Neural crest cell (in vitro differentiated cells): ENCODE measurements at places on chromosomes 5 and 9.
A peak's percentile ranks its signal among the peaks of the same experiment; 100 is the strongest.

- DNase-seq: peak; percentile 36
Measured at GRCh38 chr9:97039514-97039860, 545 bp upstream of the CTSV start.

GRCh38 chr5:38607930-38608564 lies 51.6 kb upstream of the LIFR start:
- no peak for DNase-seq

DNA sequence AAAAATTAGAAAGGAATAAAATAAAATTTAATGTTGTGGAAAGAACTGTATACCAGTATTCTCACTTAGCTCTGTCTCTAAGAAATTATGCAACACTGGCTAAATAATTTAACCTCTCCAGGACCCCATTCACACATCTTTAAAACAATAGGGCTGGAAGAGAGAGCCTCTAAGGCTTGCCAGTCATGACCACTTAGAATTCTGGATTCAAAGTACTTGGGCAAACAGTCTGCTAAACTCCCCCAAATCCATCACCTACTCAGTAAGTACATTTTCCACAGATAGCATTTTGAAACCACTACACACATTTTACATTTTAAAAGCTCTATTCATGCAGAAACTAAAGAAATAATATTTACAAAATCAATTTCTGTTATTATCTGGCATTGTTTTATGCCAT lies 291.7 kb downstream of the TMEM167A start:
- DNase-seq: no peak

DNA sequence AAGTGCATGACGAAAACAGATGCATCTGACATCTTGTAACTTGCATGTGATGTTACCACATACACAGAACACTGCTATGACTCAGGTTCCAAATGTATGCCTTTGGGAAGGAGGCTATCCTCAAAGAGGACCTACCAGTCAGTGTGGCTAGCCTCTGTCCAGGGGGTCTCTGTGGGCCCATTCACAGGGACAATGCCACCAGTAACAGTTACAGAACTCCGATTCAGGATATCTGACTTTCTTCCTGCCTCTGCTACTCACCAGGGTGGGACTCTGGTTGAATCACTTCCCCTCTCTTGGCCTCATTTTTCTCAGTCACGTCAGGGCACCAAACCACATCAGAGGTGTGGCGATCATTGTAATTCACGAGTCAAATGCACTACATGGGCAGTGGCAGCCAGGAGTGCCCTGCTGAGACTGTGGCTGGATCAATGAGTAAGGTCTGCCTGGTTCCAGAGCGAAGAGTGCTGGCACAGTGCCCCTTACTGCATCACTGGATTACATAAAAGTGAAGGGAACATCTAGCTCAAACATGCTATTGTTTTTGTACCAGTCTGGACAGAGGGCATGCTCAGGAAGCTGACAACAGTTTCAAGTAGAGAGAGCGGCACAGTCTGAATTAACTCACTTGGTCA lies 13.2 kb downstream of the ATOX1 start:
- no peak for DNase-seq

GRCh38 chr9:121929893-121930875 lies 162.9 kb downstream of the TTLL11 start:
- peak; percentile 20 for DNase-seq

GRCh38 chr5:161498531-161498930 lies 48.0 kb downstream of the GABRB2 start:
- DNase-seq: no peak

- DNase-seq: no peak
Measured at GRCh38 chr5:37437711-37438110, 58.6 kb downstream of the WDR70 start.

DNA sequence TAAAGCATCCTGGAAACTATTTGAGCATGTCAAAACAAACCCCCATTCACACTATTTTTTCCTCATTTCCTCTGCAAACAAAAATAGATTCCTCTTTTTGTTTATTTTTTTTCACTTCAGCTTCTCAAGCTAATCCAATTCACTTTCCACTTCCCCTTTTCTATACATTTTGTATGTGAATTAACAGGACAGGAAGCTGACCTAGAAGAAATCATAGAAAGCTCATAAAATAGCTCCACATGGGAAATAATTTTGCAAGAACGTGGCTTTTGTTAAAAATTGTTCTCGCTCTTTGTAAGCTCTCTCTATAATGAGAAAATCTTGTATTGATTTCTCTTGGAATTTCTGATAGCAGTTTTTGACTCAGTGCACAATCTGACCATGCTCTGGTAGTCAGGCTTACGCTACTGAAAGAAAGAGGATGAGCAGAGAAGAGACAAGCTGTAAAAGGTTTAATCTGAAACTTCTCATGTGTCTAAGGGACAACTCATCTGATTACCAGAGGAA lies 215.8 kb downstream of the ADAMTS12 start:
- DNase-seq: no peak

- DNase-seq: no peak
Measured at GRCh38 chr5:34616651-34617050, 39.5 kb upstream of the RAI14 start.

DNA sequence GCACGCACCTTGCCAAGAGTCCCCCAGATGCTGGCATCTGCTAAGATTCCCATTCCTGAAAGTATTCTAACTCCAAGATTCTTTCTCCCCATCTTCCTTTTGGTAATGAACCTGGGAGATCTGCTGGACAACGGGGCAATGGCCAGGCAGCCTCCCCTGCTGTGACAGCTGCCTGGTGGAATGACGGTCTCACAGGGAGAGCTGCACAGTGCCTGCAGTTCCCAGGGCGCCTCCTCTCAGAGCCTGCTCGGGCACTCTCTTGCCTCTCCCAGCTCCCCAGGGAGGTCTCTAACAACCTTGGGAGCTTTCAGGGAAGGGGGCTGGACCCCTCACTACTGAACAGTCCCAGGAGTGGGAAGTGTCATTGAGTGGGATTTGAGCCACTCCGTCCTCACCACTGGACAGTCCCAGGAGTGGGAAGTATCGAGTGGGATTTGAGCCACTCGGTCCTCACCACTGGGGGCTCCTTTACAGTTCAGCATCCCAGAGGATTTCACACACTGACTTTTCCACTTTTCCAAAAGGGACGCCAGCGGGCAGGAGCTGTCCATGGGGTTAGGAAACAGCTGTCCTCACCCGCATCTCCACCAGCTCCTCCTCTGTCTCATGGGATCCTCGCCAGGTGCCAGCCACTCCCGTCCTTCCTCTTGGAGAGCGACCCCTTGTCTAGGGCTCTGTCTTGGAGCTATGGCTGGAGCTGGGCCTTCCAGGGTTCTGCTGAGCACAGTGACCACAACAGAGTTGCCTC lies 65.7 kb downstream of the ADAMTS2 start:
- no peak for DNase-seq

DNA sequence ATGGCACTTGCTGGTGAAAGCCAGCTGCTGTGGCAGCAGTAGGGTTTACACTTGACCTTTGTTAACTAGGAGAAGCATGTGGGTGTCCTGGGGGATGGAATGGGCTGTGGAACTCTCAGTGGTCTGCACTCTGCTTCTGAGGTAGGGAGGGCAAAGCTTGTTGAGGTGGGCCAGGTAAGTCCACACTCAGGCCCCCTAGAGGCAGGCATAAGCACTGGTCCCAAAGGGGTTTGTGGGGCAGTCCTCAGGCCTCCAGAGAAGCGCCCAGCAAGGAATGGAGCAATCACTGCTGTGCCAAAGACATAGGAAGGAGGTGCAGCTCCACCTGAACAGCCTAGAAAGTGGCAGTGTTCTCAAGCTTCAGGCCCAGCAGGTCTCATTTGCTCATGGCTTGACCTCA lies 34.7 kb downstream of the INSL4 start:
- no peak for DNase-seq

- DNase-seq: no peak
Measured at GRCh38 chr5:58122157-58122556, 337.7 kb downstream of the PLK2 start.

DNA sequence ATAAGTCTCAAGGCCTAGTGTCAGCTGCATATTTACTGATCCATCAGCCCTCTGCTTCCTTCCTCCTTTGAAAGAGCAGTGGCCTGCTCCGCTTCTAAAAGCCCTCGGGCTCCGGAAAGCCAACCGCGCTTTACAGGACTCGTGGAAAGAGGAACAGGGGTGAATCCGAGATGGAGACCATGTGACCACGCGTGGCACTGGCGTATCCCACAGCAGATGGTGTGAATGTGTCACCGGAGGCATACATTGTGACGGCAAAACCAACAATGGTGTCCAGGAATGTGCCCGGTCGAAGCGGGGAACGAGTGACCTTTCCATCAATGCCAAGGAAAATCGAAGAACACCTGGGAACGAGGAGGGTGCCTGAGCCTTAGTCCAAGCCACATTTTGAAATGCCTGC lies 484.6 kb downstream of the SPATA31A7 start:
- DNase-seq: no peak

DNA sequence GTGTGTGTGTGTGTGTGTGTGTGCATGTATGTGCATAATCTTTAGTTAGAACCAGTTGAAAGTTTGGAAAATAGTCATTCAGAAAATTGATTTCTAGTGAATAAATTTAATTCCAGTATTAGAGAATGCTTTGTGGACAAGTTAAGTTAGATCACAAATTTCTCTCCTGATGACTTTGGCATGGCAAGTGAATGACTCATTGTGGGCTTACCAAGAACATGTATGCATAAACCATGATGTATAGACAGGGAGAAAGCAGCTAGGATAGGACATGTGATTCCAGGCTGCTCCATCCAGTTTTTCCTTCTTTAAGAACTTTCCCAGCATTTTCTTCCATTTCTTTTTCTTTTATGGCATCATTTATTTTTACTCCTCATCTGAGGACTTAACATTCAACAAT lies 85.7 kb upstream of the SGCD start:
- DNase-seq: no peak

GRCh38 chr9:19114680-19115270 lies 12.1 kb upstream of the HAUS6 start:
- no peak for DNase-seq

GRCh38 chr9:4298255-4299004 lies 1.4 kb downstream of the GLIS3 start:
- peak; percentile 4 for DNase-seq

- no peak for DNase-seq
Measured at GRCh38 chr5:3489239-3489843, 106.3 kb upstream of the IRX1 start.

- DNase-seq: no peak
Measured at GRCh38 chr9:94507531-94508258, 47.2 kb upstream of the PCAT7 start.

DNA sequence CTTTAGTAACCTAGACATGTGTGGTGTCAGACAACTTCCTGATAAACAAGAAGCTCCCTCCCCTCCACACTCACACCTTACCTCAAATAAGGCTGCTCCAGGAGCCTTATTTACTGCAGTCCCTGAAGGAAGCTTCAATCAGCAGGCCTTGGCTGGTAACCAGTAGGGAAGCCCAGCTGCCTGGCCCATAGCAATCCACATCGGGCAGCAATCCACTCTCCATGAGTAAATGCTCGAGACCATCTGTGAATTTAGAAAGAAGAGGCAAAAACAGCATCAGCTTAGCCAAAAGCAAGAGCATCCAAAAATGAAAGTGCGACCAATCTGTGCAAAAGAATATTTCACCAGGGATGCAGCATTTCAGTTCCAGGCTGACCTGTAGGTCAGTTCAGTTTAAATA lies 213.3 kb upstream of the TUSC1 start:
- no peak for DNase-seq

DNA sequence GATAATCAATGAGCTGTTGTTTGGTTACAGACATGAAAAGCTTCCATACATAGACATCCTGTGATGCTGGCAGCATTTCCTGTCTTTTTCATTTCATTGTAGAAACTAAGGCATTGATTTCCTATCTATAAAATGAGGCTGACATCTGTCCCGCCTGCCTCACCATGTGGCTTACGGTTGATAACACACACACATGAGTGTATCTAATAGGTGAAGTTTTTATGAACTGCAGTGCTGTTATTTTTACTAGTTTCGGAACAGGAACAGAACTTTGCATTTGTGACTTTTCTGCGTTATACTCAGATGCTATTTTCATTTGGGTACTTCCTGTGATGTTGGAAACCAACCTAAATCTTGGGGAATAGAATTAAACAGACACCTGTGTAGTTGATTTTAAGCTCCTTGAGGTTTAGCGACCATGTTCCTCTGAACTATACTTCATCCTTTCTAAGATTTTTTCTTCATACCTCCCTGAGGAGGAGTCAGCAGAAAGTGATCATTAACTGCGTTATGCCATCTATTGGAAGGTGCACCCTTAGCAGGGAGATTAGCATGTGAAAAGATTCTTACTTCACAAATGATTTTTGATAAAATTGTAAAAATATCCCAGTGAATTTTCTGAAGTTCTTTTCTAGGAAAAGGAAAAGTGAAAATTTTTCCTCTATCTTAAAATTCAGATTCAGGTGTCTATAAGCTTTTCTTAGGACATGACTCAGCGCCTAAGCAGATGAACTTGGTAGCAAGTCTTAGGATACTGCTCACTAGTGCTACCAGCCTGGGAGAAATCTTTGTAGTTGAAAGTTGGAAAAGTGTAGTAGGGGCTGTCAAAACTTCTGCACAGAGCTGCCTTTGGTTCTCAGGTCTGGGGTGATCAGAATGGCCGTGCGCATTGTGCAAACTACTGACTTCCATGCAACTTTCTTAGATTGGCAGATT lies 134.5 kb downstream of the TRIO start:
- no peak for DNase-seq

DNA sequence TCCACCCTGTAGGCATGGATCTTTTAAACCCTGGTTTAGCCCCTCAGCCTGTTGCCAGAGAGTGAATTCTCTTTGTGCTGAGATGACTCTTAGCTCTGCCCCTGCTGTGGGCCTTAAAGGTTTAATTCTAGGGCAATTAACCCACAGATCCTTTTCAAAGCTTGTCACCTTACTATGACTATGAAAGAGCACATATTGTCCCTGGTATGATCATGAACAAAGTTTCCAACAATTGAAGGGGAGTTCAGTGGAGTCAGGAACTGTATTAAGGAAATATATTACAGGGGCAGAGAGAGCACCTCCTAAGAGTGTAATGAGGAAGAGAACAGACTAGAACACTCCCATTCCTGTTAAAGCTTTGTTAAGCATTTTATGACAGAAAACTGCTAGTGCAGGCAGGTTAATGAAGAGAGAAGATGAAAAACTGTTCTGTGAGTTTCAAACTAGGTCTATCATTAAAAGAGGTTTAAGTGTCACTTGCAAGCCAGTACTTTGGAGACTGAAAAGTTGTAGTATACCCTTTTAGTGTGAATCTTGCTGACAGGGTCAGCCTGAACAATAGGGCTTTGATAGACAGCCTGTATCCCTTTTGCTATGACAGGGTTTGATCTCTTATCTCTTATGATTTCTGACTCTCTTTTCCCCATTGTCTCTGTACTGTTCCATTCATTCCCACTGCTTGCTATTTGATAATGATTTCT lies 104.2 kb upstream of the ELL2 start:
- DNase-seq: no peak

- DNase-seq: no peak
Measured at GRCh38 chr9:38401994-38402393, 9.5 kb downstream of the ALDH1B1 start.
